ENCODE measurements at places on chromosomes 13 and 19.

GRCh38 chr13:76016799-76017400 is 380.8 kb downstream of the LMO7 start:
- DNase-seq, result no peak

- no peak for DNase-seq
These were observed 21.8 kb upstream of the NAXD start for GRCh38 chr13:110593430-110594130.

GRCh38 chr13:63460462-63461090 is 2044.9 kb upstream of the PCDH20 start:
- DNase-seq, result no peak

DNA sequence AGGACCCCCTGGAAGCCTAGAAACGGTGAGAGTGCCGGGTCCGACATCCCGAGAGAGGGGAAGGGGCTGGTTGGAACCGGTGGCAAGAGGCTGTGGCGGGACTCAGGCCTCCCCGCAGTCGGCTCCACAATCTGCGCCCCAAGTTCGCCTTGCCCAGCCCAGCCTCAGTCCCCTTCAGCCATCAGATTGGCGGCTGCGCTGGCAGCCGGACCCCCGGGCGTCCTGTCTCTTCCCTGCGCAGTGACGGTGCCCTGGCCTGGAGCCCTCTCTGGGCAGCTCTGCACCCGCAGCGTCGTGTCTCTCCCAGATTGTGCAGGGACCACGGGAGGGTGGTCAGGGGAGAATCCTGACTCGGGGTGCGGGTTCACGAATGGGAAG is 315 bp downstream of the ZNF492 start:
- no peak for DNase-seq
